ENCODE measurements at places on chromosomes 1 and 21.
A peak's percentile ranks its signal among the peaks of the same experiment; 100 is the strongest.

DNA sequence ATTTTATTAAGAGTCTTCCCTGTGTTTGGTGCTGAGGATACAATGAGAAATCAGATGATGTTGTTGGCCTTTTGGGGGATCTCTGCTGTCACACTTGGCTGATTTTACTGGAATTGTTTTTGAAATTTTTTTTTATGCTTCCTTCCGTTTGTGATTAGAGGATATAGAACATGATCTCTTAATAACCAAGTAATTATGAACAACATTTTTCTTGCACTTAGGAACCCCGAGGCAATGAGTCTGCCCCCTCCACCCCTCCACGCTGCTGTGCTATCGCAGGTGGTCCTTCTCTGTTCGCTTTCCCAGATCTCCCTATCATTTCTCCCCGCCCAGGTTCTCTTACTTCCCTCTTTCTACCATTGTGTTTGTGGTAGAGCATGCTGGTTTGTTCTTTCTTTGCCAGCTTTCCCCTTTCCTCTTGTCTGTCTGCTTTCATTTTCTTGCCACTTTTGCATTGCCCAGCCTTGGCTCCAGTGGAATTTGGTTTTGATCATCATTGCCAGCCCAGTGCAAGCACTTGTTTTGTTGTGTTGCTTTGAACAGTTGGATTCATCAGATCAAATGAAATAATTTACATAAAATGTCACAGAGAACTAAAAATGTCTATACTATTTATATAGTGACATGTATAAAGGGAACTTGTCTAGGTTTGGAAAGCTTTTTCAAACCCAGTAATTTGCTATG, 73.1 kb upstream of the SCCPDH start:
- no peak for DNase-seq

GRCh38 chr1:177817937-177818875, 151.7 kb downstream of the SEC16B start:
- DNase-seq = no peak

DNA sequence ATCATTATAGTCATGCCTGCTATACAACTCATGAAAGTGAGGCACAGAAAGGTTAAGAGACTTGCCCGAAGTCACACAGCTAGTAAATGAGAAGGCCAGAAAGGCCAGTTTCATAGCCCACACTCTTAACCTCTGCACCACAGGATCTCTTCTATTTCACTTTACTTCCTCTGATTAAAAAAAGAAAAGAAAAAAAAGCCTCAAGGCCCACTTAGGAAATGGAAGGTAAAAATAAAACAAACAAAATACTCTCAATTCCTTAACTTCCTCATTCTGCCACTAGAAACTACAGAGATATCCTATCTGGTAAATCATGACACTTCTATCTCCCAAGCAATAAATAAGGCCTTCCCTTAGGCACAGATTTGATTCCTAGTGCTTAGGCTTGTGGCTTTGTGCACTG, 7.6 kb upstream of the ENAH start:
- no peak for DNase-seq

DNA sequence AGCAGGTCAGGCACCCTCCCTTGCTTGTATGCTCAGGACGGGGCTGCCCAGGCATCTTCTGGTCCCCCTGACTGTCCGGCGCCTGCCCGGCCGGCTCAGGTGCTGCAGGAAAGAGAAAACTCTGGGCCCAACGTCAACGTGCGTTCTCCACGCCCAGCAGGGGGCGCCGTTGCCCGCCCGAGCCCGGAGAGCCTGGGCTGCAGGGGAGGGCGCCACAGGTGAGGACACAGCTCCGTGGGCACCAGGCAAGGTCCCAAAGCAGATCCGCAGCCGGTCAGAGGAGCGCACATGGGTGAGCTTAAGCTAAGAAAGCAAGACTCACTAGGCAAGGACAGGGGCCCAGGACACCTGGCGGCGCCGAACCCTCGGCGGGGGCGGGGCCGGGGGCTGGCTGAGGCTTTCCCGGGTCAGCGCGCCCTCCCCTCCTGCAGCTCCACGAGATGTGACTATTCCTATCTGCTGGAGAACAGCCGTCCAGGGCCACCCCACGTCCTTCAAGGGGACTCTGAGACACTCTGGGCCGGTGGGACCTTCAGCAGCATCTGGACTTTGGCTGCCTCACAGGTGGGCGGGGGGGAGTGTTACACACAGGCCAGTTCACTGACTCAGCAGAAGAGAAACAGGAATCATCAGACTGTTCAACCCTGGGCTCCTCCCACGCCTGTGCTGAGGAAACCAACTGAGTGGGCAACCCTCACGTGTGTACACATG, 29.3 kb downstream of the KRTAP10-1 start:
- DNase-seq = peak; percentile 67

DNA sequence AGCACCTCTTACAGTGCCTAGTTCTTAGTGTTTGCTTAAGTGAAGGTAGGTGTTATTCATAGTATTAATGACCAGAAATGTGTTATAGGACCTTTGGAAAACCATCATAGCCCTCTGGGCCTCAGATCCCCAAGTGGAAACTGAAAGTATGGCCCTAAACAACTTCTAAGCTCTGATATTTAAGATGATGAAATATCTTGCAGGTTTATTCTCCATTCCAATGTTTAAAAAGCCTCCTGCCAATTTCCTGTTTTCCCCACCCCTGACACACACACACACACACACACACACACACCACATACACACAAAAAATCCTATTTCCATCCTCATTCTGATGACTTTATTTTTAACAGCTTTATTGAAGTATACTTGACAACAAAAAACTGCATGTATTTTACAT, 108.2 kb downstream of the DIRAS3 start:
- no peak for DNase-seq

GRCh38 chr1:49229555-49229954, 452.9 kb upstream of the BEND5 start:
- DNase-seq = no peak

GRCh38 chr1:24387636-24388175, 25.9 kb downstream of the STPG1 start:
- no peak for DNase-seq
